Calu3 (cell line): ENCODE measurements at places on chromosomes 1 and 21.

DNA sequence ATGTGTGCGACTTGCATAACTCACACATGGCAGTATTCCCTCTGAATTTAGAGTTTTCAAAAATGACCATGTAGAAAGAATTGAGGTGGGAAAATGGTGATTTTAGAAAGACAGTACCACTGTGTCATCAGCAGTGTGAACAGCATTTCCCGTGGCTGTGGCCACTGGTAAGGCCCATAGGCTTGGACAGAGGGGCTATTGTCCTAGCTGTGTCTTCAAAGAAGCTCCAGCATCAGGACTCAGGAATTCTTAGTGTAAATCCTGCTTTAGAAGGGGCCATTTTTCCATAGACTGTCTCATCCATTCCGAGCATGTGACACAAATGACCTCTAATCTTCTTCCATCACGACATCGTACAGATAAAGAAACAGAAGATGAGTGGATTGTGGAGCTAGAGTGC lies 119.3 kb upstream of the BACE2 start:
- DNase-seq = no peak

- no peak for DNase-seq
Measured at GRCh38 chr1:59455206-59455605, 158.3 kb downstream of the FGGY start.

DNA sequence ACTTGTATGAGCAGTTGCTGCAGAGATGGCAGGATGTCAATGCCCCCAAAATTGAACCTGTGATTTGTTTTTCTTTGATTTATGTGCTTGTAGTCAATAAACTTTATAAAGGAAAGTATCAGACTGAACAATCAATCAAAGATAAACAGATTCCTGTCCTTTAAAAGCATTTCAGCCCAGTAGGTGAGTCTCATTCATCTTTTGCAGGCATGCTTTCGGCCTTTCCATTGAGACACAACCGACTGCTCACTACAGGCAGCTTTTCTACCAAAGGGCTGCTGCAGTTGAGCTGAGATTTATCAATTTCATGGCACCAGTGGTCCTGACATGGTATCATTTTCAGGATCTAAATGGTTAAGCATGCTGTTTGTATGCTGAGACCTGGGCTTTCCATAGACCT lies 513.6 kb upstream of the PTBP2 start:
- DNase-seq = no peak

DNA sequence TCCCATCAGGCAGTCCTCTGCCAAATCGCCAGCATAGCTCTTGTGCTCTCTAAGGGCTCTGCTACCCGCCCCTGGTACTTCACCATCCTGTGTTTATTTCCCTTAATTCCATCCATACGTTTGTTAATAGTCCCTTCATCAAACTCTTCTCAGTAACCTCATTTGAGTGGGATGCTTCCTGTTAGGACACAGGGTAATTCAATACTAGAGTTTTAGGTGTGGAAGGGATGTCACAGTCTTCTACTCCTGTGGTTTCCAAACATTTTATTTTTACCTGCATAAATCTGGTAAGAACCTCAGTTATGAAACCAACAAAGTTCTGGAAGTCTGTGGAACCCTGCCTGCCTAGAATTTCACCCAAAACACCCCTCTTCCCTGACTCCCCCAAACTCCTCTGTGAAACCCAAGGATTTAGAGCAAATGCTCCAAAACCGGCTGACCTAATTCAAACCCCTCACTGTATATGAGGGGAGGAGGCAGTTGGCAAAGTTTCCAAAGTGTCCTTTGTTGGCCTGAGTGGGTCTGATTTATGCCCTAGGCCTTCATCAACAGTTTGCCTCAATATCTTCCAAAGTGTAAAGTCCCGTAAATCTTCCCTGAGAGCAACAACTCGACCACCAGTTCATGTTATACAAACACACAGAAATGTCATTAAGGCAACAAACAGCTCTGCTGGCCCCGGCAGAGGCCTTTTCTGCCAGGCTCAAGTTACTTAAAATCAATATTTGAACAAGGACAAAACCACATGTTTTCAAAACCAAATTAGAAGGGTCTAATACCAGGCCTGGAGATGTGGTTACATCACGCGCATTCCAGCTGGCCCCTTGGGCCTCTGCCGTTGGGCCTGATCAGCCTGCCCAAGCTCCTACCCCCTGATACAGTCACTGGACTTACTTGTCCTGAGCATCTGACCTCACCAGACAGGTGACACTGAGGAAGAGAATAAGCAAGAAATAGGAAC lies 82.4 kb upstream of the FGGY start:
- peak; percentile 54 for DNase-seq

DNA sequence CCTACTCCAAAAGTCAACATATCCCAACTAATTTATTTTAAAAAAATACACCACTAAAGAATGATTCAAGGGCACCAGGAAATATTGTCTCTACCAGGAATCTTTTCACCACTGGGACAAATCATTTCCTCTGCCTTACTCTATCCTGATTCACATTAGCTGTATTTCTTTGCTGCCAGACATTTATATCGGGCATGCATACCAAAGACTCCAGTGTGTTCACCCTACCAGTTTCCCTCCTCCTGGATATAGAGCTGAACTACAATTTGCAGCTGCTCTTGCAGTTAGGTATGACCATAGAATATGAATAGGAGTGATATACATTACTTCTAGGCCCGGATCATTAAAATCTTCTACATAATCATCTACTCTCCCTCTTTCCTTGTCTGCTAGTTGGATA lies 7.6 kb downstream of the KCNJ6 start:
- no peak for DNase-seq

GRCh38 chr21:25891596-25891995 lies 156.8 kb downstream of the GABPA start:
- no peak for DNase-seq

DNA sequence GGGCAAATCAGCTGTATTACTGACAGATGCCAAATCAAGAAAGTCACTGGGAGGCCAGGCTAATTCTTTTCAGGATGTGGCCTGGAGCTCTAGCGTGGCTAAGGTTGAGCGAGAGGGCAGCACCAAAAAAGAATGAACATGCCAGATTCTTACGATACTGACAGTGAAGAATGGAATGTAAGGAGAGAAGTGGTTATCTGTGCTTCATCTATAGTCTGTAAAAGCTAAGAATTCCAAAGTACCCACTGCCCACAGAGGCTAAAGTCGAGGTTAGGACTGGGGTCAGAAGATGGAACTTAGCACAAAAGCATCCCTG lies 32.7 kb downstream of the TFAP2E start:
- DNase-seq = no peak

- DNase-seq = no peak
Measured at GRCh38 chr1:156639601-156640101, 2.3 kb upstream of the BCAN start.
